ENCODE measurements at places on chromosomes 7 and 10.

GRCh38 chr7:116784647-116785046 is 77.7 kb upstream of the CAPZA2 start:
- no peak overlapping the region for H3K4me3 ChIP-seq
- no peak overlapping the region for H3K27ac ChIP-seq
- H3K36me3 ChIP-seq, result peaks cover 49% of the 10 kb centered on the region
- H3K4me1 ChIP-seq, result peaks cover 31% of the 10 kb centered on the region
- H3K27me3 ChIP-seq, result no peaks in the 10 kb centered on the region
- no peak for DNase-seq

GRCh38 chr7:88306590-88307048 is at the start of gene STEAP4:
Gene STEAP4, minus strand, starts transcription at chr7:88306894. Its CDS starts 22,625 bp downstream, at chr7:88284269.
- H3K4me1 ChIP-seq, result peaks cover 10% of the 10 kb centered on the region
- H3K36me3 ChIP-seq, result no peaks in the 10 kb centered on the region
- no peak for DNase-seq
- H3K27me3 ChIP-seq, result no peaks in the 10 kb centered on the region
- peak within 1 kb of the TSS; percentile 34 for H3K4me3 ChIP-seq

DNA sequence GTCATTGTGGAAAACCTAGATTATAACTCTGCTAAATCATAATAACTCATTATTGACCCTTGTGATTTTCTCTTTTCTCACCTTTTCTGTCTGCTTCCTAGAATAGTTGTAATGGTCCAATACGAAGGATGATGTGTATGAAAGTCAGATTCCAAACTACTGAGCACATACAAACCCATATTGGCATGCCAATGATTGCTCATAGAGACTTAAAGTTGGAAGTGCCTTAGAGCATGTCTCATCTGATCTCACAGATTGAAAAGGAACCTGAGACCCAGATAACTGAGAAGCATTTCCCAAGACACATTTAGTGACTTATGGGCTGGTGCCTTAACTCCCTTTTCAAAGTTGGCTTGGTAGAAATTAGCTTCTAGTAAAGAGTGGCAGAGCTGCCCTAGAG is 594.3 kb downstream of the REEP3 start:
- no peaks in the 10 kb centered on the region for H3K36me3 ChIP-seq
- H3K27ac ChIP-seq, result no peak overlapping the region
- no peaks in the 10 kb centered on the region for H3K27me3 ChIP-seq
- H3K4me3 ChIP-seq, result no peak overlapping the region
- no peak for DNase-seq

- peaks cover 7% of the 10 kb centered on the region for H3K4me1 ChIP-seq
- DNase-seq, result no peak
- H3K4me3 ChIP-seq, result no peak overlapping the region
These were observed 164.3 kb downstream of the NRF1 start for GRCh38 chr7:129775695-129776361.

GRCh38 chr7:125193263-125193662 is 263.6 kb upstream of the POT1 start:
- DNase-seq, result no peak
- no peak overlapping the region for H3K27ac ChIP-seq
- H3K36me3 ChIP-seq, result no peaks in the 10 kb centered on the region
- no peak overlapping the region for H3K4me3 ChIP-seq

DNA sequence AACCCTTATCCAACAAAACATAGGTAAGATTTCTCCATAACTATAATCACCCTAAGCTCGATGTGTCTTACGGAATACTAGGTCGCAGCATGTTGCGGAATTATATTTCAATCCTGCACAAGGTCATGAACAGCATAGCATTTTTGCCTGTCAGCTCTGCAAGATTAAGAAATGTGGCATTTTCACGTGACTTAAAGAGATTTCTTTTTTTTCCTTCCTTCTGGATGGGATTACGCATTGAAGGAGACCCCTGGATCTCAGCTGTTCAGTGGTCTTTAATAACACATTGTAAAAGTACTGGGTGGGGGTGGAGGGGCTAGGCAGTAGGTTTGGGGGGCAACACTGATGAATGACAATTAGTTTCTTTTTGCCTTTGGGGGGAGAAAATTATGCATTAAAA is 106.7 kb downstream of the CUBN start:
- peaks cover 34% of the 10 kb centered on the region for H3K4me1 ChIP-seq
- H3K27me3 ChIP-seq, result no peaks in the 10 kb centered on the region
- H3K4me3 ChIP-seq, result no peak overlapping the region
- no peaks in the 10 kb centered on the region for H3K36me3 ChIP-seq

DNA sequence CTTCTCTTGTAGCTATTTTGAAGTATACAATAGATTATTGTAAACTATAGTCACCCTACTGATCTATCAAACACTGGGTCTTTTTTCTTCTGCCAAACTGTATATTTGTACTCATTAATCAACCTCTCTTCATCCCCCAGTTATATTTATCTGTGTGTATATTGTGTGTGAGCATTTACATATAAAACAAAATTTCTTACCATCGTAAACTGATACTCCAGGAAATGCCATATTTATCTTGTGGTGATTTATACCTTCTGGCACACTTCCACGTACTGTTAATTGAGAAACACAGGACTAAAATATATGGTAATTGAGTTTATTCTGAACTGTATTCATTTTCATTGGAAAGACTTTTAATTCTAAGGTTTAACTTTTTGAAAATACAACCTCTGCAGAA is 18.9 kb downstream of the ANLN start:
- no peak for DNase-seq
- no peak overlapping the region for H3K27ac ChIP-seq
- H3K4me3 ChIP-seq, result no peak overlapping the region
- H3K36me3 ChIP-seq, result peaks cover 36% of the 10 kb centered on the region
- H3K4me1 ChIP-seq, result no peaks in the 10 kb centered on the region

GRCh38 chr7:37908221-37908788 is 8.3 kb downstream of the SFRP4 start:
- H3K4me3 ChIP-seq, result no peak overlapping the region
- DNase-seq, result no peak
- H3K27me3 ChIP-seq, result no peaks in the 10 kb centered on the region

DNA sequence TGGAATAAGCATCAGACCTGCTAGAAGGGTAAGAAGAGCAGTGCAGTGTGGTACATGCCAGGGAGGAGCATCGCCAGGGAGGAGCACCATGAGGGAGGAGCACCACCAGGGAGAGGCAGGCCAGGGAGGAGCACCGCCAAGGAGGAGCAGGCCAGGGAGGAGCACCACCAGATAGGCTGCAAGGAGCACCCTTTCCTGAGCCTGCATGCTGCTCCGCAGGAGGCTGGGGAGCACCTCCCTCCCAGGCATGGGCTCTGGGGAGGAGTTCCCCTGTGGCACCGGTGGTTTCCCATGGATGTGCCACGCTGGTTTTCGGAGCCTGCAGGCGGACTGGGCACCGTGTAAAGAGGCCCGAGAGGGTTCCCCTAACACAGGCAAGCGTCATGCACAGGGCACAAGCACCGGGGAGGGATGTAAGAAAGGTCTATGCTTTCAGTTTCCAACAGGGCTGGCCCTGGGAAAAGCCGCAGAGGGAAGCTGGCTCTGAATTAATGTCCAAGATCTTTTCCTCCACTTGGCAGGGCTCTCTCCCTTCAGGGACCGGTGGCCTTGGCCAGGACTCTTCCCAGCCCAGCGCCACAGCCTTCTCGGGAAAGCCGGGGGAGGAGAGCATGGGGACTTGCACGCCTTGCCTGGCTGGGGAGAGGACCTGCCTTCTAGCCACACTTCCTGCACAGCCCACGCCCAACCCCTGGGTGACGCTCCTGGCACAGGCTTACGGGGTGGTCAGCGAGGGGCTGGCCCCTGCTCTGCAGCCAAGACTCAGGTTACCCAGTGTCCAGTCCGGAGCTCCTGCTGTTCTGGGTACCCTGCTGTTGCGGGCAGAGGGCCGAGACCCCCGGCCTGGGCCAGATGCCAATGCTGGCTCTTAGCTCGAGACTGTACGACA is 11.5 kb upstream of the GPER1 start:
- peaks cover 2% of the 10 kb centered on the region for H3K36me3 ChIP-seq
- H3K4me3 ChIP-seq, result no peak overlapping the region
- peaks cover 12% of the 10 kb centered on the region for H3K4me1 ChIP-seq
- no peak for DNase-seq

DNA sequence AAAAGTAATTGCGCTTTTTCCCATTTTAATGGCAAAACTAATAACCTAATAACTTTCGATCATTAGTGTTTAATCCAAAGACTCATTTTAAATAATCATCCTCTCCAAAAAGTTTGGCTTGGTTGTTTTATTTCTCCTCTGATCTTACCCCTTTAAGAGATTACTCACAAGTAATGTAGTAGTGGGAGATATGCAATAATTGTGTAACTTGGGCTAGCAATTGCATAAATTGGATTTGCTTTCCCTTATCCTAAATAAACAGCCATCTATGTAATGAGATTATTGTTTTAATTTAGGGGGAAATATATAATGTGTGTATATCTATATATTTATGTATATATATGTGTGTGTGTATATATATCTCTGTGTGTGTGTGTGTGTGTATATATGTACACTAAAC is 82.5 kb downstream of the RNLS start:
- no peak for DNase-seq
- no peaks in the 10 kb centered on the region for H3K36me3 ChIP-seq
- peaks cover 13% of the 10 kb centered on the region for H3K4me1 ChIP-seq
- H3K27ac ChIP-seq, result no peak overlapping the region
- no peaks in the 10 kb centered on the region for H3K27me3 ChIP-seq

DNA sequence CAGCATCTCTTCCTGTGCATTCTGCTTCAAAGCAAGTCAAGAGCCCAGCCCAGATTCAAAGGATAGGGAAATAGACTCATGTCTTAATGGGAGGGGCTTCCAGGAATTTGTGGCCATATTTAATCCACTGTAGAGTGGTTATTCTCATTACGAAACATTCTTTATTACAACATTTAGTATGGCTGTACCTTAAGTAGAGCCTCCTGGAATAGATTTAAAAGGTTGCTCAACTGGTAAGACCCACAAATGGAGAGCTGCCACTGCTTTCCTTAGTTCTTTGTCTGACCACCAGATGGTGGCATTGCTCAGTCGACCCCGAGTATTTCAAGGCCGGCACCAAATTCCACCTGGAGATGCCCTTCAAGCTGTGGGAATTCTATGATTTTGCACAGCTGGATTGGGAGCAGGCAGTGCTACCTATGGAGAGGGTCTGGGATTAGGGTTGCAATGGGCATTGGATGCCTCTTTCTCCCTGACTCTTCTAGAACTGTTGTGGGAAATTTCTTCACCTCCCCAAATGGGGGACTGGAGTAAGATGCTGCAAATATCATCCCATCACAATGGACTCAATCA is 102.2 kb downstream of the RBM20 start:
- DNase-seq, result peak; percentile 38
- H3K27me3 ChIP-seq, result no peaks in the 10 kb centered on the region
- peaks cover 5% of the 10 kb centered on the region for H3K4me1 ChIP-seq
- H3K27ac ChIP-seq, result no peak overlapping the region

- H3K36me3 ChIP-seq, result no peaks in the 10 kb centered on the region
- H3K27ac ChIP-seq, result no peak overlapping the region
These were observed 4.3 kb downstream of the VIPR2 start for GRCh38 chr7:159140170-159140910.

GRCh38 chr7:36272567-36273269 is 116.9 kb upstream of the ANLN start:
- DNase-seq, result no peak
- H3K4me3 ChIP-seq, result no peak overlapping the region
- H3K27me3 ChIP-seq, result no peaks in the 10 kb centered on the region

DNA sequence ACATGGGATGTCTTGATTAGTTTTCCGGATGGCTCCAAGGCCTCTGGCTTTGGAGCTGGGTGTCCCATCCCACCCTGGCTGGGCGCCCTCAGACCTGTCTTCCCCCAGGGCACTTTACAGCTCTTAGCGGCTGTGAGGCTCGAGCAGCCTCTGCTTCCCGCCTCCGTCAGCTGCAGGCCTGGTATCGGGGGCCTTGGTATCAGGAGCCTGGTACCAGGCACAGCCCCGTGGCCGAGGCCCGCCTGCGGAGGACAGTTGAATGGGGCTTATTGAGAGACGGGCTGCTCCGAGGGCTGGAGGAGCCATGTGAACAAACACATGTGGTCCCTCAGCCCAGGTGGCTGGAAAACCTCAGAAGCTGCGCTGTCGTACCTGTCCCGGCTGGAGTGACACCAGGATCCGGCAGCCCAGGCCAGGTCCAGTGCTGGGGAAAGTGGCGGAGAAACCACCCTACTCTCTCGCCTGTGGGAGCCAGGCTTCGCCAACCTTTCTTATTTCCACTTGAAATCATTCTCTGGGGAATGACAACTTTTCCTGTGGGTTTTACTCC is 23.9 kb upstream of the AP5Z1 start:
- no peak for DNase-seq
- peaks cover 14% of the 10 kb centered on the region for H3K36me3 ChIP-seq
- H3K27ac ChIP-seq, result no peak overlapping the region
- no peak overlapping the region for H3K4me3 ChIP-seq
- no peaks in the 10 kb centered on the region for H3K27me3 ChIP-seq
- no peaks in the 10 kb centered on the region for H3K4me1 ChIP-seq

DNA sequence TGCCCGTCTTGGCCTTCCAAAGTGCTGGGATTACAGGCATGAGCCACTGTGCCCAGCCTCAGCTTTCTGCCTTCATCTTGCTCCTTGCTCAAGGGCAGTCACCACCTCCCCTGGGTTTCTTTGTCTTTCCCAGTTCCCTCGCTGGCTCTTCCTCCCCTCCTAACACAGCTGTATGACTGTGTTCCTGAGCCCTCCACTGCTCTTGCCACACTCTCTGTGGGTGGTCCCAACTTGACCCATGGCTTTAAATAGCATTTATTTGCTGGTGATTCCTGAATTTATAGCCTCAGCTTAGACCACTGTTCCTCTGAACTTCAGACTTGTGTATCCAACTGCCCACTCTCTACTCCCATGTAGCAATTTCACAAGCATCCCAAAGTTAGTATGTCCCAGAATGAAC is 181.3 kb downstream of the BAMBI start:
- H3K36me3 ChIP-seq, result no peaks in the 10 kb centered on the region
- no peak overlapping the region for H3K27ac ChIP-seq
- H3K27me3 ChIP-seq, result no peaks in the 10 kb centered on the region
- no peak overlapping the region for H3K4me3 ChIP-seq
- no peaks in the 10 kb centered on the region for H3K4me1 ChIP-seq

DNA sequence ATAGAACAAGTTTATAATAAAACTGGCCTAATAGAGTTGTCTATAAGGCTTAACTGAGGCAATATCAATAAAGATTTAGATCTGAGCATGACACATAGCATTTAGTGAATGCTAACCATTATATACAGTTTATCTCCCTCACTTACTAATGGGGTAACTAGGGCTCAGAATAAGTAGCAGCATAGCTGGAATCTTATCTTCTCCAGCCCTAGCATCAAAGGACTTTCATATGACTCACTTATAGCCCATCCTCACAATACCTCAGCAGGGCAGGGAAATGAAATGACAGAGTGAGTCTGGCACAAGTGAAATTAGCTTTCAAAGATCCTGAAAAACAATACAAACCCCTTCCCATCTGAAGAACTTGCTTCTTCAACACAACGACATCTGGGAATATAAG is 362.9 kb downstream of the KIF20B start:
- H3K4me3 ChIP-seq, result no peak overlapping the region
- no peak for DNase-seq
- no peaks in the 10 kb centered on the region for H3K36me3 ChIP-seq
- H3K27me3 ChIP-seq, result no peaks in the 10 kb centered on the region
- H3K27ac ChIP-seq, result no peak overlapping the region

GRCh38 chr7:154865984-154866685 is 136.8 kb downstream of the PAXIP1 start:
- H3K27ac ChIP-seq, result no peak overlapping the region
- no peak for DNase-seq
- no peaks in the 10 kb centered on the region for H3K27me3 ChIP-seq
